ENCODE measurements at places on chromosomes 4 and X. TPM values are rescaled to one million over a fixed set of nuclear protein-coding genes. Genes with fewer than 3 reads are reported as not detected.

DNA sequence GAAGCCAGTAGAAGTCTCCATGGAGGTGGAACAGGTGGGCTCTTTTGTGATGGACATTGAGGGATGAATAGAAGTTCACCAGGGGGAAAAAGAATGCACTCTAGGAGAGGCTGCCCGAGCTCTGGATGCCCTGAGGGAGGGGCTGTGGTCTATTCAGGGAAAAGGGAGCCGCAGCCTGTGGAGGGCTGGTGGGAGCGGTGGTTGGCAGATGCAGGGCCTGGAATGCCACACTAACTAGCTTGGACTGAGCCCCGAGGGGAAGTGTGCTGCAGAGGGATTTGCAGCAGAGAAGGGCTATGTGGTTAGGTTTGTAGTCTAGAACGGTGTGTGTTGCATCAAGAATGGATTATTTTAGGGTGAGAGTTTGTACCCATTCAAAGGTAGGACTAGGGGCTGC lies 29.5 kb upstream of the PSAPL1 start:
- H3K4me1 ChIP-seq, result no peaks in the 10 kb centered on the region
- no peak overlapping the region for H3K4me3 ChIP-seq
- no peaks in the 10 kb centered on the region for H3K36me3 ChIP-seq
- no peak for DNase-seq

- H3K4me1 ChIP-seq, result no peaks in the 10 kb centered on the region
- H3K4me3 ChIP-seq, result no peak overlapping the region
- no peaks in the 10 kb centered on the region for H3K36me3 ChIP-seq
- DNase-seq, result no peak
These were observed 108.7 kb upstream of the PAK3 start for GRCh38 chrX:110987292-110987691.

GRCh38 chr4:137656661-137657060 lies 124.4 kb upstream of the PCDH18 start:
- H3K4me1 ChIP-seq, result no peaks in the 10 kb centered on the region
- H3K4me3 ChIP-seq, result no peak overlapping the region
- no peak overlapping the region for H3K27ac ChIP-seq

- H3K36me3 ChIP-seq, result peaks cover 36% of the 10 kb centered on the region
- H3K27me3 ChIP-seq, result no peaks in the 10 kb centered on the region
- H3K4me3 ChIP-seq, result no peak overlapping the region
- H3K4me1 ChIP-seq, result peaks cover 47% of the 10 kb centered on the region
- no peak overlapping the region for H3K27ac ChIP-seq
These were observed 85.7 kb downstream of the TET2 start for GRCh38 chr4:105232374-105232773.

DNA sequence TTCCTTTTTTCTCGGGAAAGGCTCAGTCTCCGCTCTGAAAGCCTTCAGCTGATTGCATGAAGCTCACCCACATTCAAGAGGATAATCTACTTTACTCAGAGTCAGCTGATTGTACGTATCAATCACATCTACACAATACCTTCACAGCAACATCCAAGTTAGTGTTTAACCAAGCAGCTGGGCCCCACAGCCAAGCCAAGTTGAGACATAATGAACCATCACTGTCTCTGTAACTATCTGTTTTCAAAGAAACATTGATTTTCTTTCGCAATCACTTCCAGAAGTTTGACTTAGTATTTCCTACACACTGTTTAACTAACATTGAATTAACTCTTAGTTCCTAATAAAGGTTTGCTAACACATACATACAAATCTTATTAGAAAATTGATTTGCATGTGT lies 40.3 kb downstream of the RWDD4 start:
- no peak for DNase-seq
- peaks cover 6% of the 10 kb centered on the region for H3K27me3 ChIP-seq
- no peak overlapping the region for H3K27ac ChIP-seq
- H3K4me3 ChIP-seq, result no peak overlapping the region
- no peaks in the 10 kb centered on the region for H3K4me1 ChIP-seq
- H3K36me3 ChIP-seq, result no peaks in the 10 kb centered on the region

DNA sequence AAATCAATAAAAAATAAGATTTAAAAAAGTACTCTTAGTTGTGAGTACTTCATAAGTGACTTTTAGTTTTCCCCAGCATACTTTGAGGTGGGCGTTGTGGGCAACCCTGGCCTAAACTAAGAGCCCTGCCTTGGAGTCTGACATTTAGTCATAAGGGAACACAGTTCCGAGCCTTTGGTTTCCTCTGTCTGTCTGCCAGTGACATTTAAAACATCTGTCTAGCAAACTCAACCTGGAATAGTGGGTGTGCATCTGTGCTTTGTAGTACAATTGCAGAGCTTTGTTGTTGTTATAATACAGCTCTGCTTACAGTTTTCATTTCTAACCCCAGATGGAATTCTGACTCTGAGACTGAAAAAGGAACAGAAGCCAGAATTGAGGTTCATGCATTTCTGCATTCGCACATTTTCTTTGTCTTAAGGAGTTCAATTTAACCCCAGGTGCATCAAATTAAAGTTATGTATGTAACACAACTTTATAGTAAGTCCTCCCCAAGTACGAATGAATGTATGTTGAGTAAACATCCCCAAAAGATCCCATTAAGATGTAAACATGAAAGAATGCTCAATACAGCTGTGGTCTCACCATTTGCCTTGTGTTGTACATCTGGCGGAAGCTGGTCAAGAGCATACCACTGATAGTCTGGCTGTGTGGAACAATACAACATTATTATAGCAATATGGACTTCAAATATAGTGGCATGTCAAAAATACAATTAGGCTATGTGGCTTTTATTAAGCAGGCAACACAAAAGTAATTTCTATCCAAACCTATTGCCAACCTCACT lies 25.9 kb downstream of the TNIP3 start:
- no peaks in the 10 kb centered on the region for H3K36me3 ChIP-seq
- no peak overlapping the region for H3K27ac ChIP-seq
- DNase-seq, result no peak
- no peak overlapping the region for H3K4me3 ChIP-seq
- no peaks in the 10 kb centered on the region for H3K27me3 ChIP-seq
- H3K4me1 ChIP-seq, result no peaks in the 10 kb centered on the region

DNA sequence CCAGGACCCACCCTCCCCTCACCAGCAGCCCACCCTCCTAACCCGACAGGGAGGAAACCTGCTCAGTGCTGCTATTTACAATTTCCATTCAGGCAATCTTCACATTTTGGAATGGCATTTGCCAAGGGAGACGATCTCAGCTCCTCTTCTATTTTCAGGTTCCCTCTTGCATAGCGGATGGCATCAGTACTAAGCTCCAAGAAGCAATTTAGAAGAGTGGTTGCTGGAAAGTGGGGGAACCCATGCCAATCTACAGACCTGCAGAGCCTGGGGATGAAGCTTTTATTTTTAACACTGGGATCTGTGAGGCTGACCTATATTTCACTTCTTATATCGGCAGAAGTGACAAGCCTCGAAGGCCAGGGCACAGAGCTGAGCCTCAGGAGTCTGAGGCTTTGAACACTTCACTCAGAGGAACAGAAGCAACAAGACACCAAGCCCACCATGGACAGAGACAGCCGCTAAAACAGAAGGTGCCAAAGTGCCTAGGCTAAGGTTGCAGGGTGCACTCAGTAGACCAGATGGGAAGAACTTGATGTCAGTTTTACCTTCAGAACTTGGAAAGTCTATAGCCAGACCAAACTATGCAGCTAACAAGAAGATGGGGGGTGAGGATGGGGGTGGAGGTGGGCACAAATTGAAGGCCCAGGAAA lies 44.0 kb downstream of the SCD5 start:
- H3K4me1 ChIP-seq, result peaks cover 1% of the 10 kb centered on the region
- H3K36me3 ChIP-seq, result no peaks in the 10 kb centered on the region
- no peak overlapping the region for H3K4me3 ChIP-seq

DNA sequence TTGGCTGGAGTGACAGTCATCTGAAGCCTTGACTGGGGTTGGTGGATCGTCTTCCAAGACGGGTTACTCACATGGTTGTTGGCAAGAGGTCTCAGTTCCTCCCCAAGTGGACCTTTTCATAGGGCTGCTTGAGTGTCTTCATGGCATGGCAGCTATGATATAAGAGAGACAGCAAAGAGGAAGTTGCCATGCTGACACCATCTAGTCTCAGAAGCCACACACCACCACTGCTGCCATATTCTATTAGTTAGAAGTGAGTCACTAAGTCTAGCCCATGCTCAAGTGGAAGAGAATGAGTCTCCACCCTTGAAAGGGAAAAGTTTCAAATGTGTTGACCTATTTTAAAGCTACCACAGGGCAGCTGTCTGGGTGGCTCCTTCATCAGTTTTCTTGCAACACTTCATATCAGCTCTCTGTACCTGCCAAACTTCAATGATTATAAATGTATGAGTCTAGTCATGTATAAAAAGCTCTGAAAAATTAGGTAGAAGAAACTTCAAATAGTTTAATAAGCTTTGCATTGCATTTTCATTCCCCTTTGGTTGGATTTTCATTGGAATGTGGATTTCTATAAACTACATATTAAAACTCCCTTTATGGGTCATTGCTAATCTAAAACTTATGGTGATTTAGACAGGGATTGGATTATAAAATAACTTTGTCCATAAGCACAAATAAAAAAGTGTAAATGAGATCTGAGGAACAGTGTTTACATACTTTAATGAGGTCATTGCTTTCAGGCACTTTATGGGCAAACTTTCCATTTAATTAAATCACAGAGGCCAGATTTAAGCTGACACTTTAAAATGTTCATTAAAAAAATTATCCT lies 68.0 kb upstream of the ATXN3L start:
- H3K36me3 ChIP-seq, result no peaks in the 10 kb centered on the region
- peak overlapping the region; percentile 24 for H3K27ac ChIP-seq
- peaks cover 21% of the 10 kb centered on the region for H3K4me1 ChIP-seq
- DNase-seq, result no peak

GRCh38 chr4:3375688-3376087 lies 66.1 kb upstream of the HGFAC start:
- peaks cover 7% of the 10 kb centered on the region for H3K27me3 ChIP-seq
- DNase-seq, result no peak
- H3K4me3 ChIP-seq, result no peak overlapping the region
- peaks cover 4% of the 10 kb centered on the region for H3K36me3 ChIP-seq
- H3K27ac ChIP-seq, result no peak overlapping the region

Gene MXRA5
- total RNA-seq, result not detected

Gene CFAP47
- not detected for total RNA-seq

DNA sequence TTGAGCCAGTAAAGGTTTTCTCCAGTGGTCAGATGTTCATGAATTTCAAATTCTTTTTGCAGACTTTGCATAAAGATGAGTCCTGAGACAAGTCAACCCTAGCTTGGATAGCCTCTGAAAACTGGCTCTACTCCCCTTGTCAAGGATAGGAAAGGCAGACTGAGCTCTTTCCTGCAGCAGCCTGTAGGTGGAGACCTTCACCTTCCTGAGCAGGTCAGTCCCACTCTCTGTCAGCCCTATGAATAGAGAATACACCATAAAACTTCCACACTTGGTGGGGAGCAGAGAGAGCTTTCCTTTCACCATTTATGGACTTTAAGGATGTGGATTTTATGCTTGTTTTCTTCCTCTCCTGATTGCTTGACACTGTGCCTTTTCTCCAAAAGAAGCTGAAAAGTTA lies 41.9 kb downstream of the PCDH19 start:
- H3K4me1 ChIP-seq, result no peaks in the 10 kb centered on the region
- no peaks in the 10 kb centered on the region for H3K27me3 ChIP-seq
- no peak overlapping the region for H3K4me3 ChIP-seq
- H3K36me3 ChIP-seq, result no peaks in the 10 kb centered on the region

DNA sequence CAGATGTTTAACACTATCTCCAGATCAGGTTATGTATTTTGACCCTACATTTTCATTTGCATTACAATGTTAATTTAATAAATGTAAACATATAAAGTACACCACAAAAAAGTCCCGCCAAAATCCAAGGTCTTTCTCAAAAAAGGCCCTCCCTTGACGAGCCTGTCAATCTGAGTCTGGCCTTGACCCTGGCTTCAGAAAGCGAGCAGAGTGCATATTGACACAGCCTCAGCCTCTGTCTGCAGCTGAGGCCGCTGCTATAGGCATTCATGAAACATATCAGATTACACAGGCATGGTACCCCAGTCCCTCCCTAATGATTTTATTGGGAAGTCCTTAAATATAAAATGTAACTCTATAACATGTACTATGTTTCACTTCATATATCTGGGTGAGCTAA lies 6.2 kb downstream of the MBNL3 start:
- H3K36me3 ChIP-seq, result no peaks in the 10 kb centered on the region
- peak overlapping the region; percentile 73 for H3K27ac ChIP-seq
- no peak overlapping the region for H3K4me3 ChIP-seq
- no peak for DNase-seq
- peaks cover 89% of the 10 kb centered on the region for H3K4me1 ChIP-seq

DNA sequence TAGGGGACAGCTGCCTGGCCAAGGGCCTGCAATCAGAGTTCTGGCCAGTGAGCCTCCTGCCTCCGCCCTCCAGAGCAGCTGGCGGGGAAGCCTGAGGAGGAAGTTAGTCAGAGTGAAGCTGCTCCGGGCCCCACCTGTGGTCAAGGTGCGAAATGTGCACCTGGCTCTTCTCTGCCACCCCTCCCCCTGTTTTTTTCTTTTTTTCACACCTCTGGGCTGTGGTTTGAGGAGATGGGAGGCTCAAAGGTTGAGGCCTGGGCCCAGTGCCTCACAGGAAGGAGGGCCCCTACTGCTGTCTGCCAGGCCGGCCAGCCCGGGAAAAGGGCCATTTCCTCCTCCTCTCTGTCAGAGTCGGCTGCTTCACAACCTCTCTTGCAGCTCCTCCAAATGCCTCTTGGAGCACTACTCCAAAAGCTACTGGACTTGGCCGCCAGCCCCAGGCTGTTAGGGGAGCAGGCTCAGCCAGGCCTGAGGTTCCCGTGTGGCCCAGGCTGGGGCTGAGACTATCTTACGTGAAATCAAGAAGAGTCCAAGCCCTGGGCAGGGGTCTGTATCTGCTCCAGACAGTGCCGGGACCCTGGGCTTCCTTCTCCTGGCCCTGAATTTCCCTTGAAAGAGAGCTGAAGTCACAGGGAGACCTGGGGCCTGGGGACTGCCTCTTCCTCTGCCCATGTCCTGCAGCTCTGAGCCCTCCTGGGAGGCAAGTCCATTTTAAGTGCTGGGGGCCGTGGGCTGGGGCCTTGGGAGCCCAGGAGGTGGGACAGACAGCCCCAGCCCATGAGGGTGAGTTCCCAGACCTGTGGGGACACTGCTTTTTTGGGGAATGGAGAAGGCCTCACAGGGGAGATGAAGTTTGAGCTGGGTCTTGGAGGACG lies 4.5 kb upstream of the CXCR3 start:
- peak; percentile 25 for DNase-seq
- H3K27ac ChIP-seq, result peak overlapping the region; percentile 73
- H3K4me1 ChIP-seq, result peaks cover 63% of the 10 kb centered on the region
- no peaks in the 10 kb centered on the region for H3K27me3 ChIP-seq

Gene FMR1NB
- not detected for total RNA-seq

DNA sequence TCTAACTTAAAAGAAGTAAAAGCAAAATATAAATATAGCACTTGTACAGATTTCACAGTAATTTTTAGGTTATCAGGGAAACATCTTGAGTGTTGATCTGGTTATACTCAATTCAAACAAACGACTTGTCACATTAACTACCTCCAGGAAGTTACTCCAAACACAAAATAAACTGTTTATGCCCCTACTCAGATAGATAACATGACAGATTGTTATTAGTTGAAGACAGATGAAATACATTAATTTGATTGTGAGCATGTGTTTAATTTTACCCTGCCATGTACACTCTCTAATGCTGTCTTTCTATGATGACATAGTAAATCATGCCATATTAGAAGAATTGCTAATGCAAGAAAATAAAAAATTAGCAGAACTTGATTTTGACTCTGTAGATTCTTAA lies 88.0 kb downstream of the RAB28 start:
- no peaks in the 10 kb centered on the region for H3K27me3 ChIP-seq
- no peak overlapping the region for H3K4me3 ChIP-seq

Gene COMMD8
- total RNA-seq, result 23.6 TPM

Gene DYNLT3
- 19.1 TPM for total RNA-seq

Gene PNMA6A
- 0.38 TPM for total RNA-seq

Gene PCSK1N
- total RNA-seq, result not detected

GRCh38 chr4:172809319-172809718 lies 359.3 kb upstream of the GALNT7 start:
- no peaks in the 10 kb centered on the region for H3K27me3 ChIP-seq
- H3K4me3 ChIP-seq, result no peak overlapping the region
- no peaks in the 10 kb centered on the region for H3K36me3 ChIP-seq
- H3K4me1 ChIP-seq, result no peaks in the 10 kb centered on the region

All from activated B cell treated with CpG ODN at 0.5 μM for 24 hours (primary cell).